ENCODE measurements at places on chromosomes 7 and 10. TPM values are rescaled to one million over a fixed set of nuclear protein-coding genes. Genes with fewer than 3 reads are reported as not detected.

DNA sequence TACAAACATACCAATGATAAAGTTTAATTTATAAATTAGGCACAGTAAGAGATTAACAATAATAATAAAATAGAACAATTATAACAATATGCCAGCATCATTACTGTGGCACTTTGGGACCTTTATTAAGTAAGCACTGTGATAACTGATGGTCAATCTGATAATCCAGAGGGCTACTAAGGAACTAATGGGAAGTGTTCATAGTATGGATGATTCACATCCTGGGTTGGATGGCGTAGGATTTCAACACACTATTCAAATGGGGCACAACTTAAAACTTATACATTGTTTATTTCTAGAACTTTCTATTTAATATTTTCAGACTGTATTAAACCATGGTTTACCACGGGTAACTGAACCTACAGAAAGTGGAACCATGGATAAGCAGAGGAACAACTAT is 90.8 kb downstream of the KIF20B start:
- ATAC-seq: no peak

DNA sequence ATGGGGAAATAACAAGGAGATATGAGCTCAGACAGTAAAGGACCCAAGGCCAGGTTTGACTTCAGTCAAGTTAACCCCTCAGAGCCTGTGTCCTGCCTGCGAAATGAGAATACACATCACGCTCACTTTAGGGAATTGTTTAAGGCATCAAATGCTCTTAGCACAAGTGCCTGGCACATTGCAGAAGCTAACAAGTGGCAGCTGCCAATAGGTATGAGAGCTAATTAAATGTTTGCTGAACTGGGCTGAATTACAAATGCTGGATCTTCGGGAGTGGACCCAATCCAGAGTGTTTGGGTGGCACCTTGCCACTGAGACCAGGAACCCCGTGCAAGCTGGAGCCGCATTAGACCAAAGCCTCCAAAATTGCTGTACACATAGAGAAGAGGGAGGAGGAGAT is 136.8 kb downstream of the C10orf90 start:
- no peak for ATAC-seq

GRCh38 chr7:30804078-30804661 is 33.0 kb downstream of the MINDY4 start:
- ATAC-seq: no peak

- no peak for ATAC-seq
These were observed 206.3 kb upstream of the PRSS1 start for GRCh38 chr7:142542942-142543341.

DNA sequence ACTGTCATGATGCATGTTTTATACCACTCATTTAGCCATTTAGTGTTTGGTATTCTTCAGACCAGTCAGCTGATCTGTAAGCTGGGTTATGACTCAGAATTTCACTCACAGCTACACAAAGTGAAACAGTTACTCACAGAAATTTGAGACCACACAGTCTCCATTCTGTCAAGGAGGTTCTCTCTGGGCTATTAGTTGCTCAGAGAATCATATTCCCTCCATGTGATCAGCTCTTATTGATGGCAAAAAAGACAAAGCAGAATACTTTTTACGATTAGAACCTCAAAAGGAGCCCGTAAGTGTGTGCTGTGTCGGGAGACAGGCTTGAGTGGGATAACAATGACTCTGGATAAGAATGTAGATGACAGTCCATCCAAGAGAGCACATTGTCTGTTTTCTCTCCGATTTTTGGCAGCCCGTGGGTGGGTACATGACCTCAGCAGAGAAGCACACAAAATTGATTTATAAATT is 277.6 kb upstream of the SORCS1 start:
- ATAC-seq: no peak

Gene OR6V1
- not detected for total RNA-seq

Gene GNAI1
- total RNA-seq: 103 TPM

Gene NKX6-2
- total RNA-seq: not detected

Measured in gastroesophageal sphincter (tissue), 4 donors.